ENCODE measurements at places on chromosomes 7 and 10. TPM values are rescaled to one million over a fixed set of nuclear protein-coding genes. Genes with fewer than 3 reads are reported as not detected.

Gene CDHR1
- 0.20 TPM for total RNA-seq

Gene ARHGAP12
- 44.8 TPM for total RNA-seq

Gene HOXA13
- 0.37 TPM for total RNA-seq

Gene POP7
- total RNA-seq, result 52.2 TPM

Gene SPDYE16
- not detected for total RNA-seq

Gene KIF20B
- total RNA-seq, result 9.9 TPM

Gene PLAC9
- total RNA-seq, result 24.8 TPM

Gene RAPGEF5
- total RNA-seq, result 0.37 TPM

Gene ARPC1B
- total RNA-seq, result 311 TPM

Gene MNX1
- not detected for total RNA-seq

Gene SPACDR
- 0.78 TPM for total RNA-seq

Gene ACBD7
- total RNA-seq, result 0.37 TPM

Gene PTPRE
- total RNA-seq, result 1.2 TPM

Gene OPALIN
- not detected for total RNA-seq

Gene EPDR1
- total RNA-seq, result 15.1 TPM

Gene MBL2
- not detected for total RNA-seq

Gene ING3
- total RNA-seq, result 11.4 TPM

Gene WEE2
- not detected for total RNA-seq

Gene STN1
- total RNA-seq, result 46.7 TPM

Gene SHTN1
- 0.37 TPM for total RNA-seq

Gene ZP3
- 1.8 TPM for total RNA-seq

Gene PNLIPRP1
- total RNA-seq, result not detected

Gene AOAH
- total RNA-seq, result not detected

Gene PVRIG
- not detected for total RNA-seq

Gene UBTD1
- total RNA-seq, result 15.8 TPM

Gene TEX36
- not detected for total RNA-seq

Gene CLRN3
- total RNA-seq, result not detected

Gene FAM221A
- 0.78 TPM for total RNA-seq

Gene TAS2R5
- total RNA-seq, result 0.59 TPM

Gene EPHA1
- not detected for total RNA-seq

Gene WNT2
- total RNA-seq, result 0.73 TPM

Gene SLC26A3
- total RNA-seq, result not detected

Gene LRGUK
- 0.20 TPM for total RNA-seq

Gene PNPLA8
- 22.3 TPM for total RNA-seq

Gene STOX1
- under 0.01 TPM for total RNA-seq

Gene BPGM
- total RNA-seq, result 18.4 TPM

Gene IGF2BP3
- total RNA-seq, result 16.5 TPM

Gene SLC35G1
- total RNA-seq, result 4.7 TPM

Gene CFAP43
- under 0.01 TPM for total RNA-seq

Gene LIPN
- total RNA-seq, result not detected

Gene CAV2
- total RNA-seq, result 91.5 TPM

Gene HOXA7
- total RNA-seq, result 2.7 TPM

Gene ZNF365
- not detected for total RNA-seq

Gene CCDC7
- total RNA-seq, result 26.8 TPM

Gene DNAJB12
- total RNA-seq, result 25.0 TPM

Gene RAB18
- 28.7 TPM for total RNA-seq

Gene TMEM236
- under 0.01 TPM for total RNA-seq

Gene NCF1
- not detected for total RNA-seq

Gene PRTFDC1
- 7.0 TPM for total RNA-seq

Gene ABCB1
- total RNA-seq, result 0.20 TPM

Gene RBM20
- total RNA-seq, result not detected

Gene NACAD
- total RNA-seq, result 0.78 TPM

Gene CXCL12
- total RNA-seq, result 0.20 TPM

Gene PDE1C
- total RNA-seq, result 0.73 TPM
